ENCODE measurements at places on chromosomes 12 and 14. TPM values are rescaled to one million over a fixed set of nuclear protein-coding genes. Genes with fewer than 3 reads are reported as not detected.
A peak's percentile ranks its signal among the peaks of the same experiment; 100 is the strongest.

BDKRB2 gene
- 6.5 TPM for total RNA-seq

DNA sequence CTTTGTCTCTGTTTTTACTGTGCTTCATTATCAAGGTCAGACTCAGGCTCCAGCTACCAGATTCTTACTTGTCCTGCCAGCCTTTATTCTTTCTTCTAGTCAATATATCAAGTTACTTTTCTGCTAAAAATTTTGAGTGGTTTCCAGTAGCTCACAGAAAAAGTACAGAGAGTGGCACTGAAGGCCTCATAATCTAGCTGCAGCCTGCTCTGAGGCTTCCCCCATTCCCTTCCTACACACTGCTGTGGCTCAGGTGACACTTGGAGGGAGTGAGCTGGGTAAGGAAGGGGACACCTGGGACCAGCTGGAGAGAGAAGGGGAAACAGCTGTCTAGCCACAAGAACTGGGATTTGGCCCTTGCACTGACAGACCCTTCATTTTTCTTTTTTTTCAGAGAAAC is 25.4 kb downstream of the TTC6 start:
- no peak for DNase-seq

DNA sequence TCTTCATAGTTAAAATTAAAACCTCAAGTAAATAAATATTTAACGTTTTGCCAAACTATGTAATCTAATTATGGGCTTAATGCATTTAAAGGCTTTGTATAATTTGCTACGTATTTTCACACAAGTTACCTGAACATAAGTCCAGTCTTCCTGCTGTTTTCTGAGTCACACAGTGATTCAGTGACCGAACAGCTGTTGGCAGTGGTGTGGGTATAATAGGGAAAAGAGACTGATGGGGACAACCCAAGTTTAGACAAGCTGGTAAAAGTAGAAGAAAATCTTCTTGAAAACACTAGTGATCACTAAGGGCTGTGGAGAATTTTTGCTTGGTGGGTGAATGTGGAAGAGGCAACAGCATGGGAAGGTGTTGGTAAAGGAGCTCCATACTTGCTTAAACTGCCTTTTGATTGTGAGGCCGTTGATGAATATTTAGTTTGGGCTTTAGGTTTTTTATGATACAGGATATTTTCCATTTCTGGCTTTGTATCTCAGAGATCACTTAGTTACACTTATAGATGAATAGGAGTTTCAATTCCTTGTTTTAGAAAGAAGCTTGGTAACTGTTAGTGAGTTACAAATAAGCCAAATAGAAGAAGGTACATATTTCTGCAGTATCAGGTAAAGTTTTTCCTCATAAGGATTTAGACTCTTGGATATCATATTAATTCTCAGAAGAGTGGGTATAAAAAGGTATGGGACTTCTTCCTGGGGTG is 23.9 kb downstream of the LRRK2 start:
- DNase-seq = peak; percentile 86

RERGL gene
- total RNA-seq = not detected

DNA sequence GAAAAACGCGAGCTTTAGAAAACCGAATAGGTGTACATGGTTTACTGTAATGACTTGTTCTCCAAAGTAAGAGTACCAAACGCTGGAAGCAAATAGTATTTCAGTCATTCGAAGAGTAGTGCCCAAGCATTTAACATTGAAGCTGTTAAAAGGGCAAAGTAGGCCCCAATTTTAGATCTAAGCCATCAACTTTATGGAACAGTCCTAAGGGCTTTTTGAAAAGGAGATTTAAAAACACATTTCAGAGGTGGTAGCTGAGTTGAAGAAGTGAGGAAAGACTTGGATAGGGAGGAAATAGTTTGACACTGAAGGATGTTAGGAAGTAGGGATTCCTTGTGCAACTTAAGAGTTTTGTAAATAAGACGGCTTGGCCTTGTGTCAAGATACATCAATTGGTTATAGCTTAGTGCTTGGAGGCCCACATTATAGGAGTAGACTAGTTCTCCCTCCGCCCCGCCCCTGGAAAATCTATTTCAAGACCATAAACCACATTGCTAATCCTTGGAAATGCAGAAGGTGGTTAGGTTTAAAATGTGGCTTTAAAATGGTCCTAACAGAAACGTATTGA is 783 bp upstream of the TUBA1B start:
- no peak for DNase-seq

CARMIL3 gene
- total RNA-seq = 0.13 TPM

- no peak for DNase-seq
These were observed 865.7 kb downstream of the SLC6A15 start for GRCh38 chr12:84046859-84047258.

DNA sequence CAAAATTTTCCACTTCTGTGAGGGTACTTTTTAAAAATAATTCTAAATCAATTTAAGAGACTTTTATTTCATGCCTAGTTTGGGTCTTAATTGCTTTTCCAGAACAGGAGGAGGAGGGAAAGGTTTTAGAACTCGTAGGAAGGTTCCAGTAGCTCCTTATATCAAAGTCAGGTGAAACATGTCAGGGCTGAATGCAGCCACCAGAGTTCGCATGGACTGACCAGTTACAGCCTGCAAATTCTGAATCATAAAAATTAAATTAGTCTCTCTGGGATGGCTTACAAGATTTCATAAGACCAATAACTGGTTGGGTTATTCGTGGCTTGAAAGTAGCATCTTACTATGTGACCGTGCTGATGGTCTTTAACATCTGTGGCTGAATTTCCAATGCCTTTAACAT is 397 bp downstream of the BDKRB1 start:
- DNase-seq = peak; percentile 89

PMCH gene
- not detected for total RNA-seq

DNA sequence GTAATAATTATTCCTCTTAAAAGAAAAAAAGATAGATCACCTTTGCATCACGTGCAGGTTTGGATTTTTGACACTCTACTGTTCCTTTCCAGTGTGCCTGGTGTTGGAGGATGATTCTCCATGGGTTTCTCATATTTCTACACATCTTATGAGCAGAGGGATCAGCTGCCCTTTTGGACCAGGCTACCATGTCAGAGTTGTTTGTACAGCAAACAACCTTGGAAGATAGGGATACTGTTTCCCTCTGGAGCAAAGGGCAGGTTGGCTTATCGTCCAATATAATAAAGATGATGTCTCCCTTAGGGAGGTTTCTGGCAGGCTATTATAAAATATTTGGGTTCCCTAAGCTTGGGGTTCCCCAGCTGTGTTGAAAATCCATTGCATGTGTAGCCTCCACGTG is 42.1 kb downstream of the DAO start:
- DNase-seq = no peak

GRCh38 chr12:52949413-52950331 is 754 bp downstream of the KRT18 start:
- peak; percentile 95 for DNase-seq

DNA sequence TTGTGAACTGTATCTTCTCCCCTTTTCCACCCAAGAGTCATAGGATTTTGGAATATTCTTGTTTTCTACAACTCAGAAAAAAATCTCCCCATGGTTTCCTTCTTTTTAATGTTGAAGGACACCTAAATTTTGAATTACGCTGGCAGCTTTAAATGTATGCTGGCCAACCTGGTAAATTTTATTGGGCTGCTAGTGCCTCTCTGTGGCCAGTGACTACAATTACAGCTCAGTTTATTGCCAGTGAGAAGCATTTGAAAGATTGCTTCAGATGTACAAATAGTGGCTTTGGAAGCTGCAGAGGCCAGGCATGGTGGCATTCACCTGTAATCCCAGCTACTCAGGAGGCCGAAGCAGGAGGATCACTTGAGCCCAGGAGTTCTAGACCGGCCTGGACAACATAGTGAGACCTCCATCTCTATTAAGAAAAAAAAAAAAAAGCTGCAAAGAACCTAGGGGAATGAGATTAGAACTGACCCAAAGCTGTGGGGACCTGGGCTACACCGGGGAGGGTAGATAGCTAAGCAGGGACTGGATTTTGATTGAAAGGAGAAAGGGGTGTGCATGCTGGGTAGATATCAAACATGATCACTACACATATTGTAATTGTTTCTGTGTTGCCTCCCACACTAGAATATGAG is 7.6 kb upstream of the RAB21 start:
- DNase-seq = peak; percentile 68

FOXA1 gene
- total RNA-seq = 5.3 TPM

DNA sequence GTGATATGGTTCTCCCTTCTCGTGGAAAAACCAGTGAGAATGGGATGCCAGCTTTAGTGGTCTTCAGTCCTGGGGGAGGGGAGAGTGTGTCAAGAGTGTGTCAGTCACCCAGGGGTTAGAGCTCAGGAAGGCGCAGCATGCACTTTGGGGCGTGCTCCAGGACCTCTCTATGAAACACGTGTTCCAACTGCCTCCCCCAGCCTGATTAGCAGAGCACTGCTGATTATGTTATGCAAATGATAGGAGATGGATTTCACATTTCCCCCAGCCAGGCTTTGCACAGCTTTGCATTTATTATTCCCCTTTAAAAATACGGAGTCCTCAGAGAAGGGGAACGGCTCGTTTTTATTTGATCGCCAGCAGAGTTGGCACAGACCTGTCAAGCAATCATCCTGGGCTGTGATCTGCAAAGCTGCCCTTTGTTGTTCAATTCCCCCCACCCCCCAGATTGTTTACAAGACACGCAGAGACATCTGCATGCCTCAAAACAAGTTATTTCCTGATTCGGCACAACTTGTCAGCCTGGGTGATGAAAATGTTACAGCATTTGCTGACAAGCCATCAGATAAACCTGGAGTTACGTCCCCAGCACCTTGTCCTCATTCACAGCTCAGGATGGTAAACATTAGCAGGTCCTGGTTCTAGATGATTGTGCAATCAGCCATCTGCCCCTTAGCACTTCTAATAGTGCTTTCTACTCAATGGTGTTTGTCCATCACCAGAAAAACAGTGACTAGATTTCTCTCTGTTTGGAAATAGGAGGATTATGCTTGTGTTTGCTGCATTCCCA is 196.5 kb downstream of the NOVA1 start:
- no peak for DNase-seq

- peak; percentile 90 for DNase-seq
These were observed 2.1 kb upstream of the BLOC1S1 start for GRCh38 chr12:55713721-55714120.

- DNase-seq = peak; percentile 29
These were observed 728.8 kb upstream of the LMO3 start for GRCh38 chr12:17334784-17335183.

LMBR1L gene
- 26.6 TPM for total RNA-seq

DNA sequence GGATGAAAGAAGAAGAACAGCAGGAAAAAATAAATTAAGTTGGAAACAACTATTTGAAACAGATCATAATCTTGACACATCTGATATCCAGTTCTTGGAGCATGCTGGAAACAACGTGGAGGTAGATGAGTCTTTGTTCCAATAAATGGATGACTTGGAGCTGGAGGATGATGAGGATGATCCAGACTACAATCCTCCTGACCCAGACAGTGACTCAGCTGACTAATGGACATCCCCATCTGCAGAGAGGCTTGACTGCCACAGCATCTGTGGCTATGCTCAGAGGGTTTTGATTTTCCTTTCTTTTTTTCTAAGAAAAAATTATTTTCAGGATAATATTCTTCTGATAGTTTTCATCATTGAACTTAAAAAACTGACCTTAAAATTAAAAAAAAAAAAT is 6.2 kb upstream of the ZDHHC17 start:
- DNase-seq = peak; percentile 17

Data from bronchial epithelial cell (primary cell).